ENCODE measurements at places on chromosomes 5 and 9.

DNA sequence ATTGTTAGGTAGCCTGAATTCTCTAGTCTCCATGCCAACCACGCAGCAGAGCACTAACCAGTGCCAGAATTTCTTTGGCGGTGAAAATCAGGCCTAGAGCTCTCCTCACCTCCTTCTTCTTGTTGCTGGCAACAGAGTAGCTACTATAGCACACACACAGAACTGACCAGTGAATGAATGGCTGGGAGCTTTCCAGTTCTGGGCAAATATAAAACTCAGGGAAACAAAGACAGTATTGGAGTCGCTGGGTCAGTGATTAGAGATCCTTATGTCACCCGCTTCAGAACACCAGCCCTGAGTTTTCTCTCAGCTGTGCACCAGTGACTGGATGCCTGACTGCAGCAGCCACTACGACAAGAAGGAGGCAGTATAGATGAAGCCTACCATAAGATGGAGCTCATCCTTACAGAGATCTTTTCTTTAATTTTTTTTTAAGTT is 26.9 kb upstream of the FEM1C start:
- DNase-seq, result no peak

DNA sequence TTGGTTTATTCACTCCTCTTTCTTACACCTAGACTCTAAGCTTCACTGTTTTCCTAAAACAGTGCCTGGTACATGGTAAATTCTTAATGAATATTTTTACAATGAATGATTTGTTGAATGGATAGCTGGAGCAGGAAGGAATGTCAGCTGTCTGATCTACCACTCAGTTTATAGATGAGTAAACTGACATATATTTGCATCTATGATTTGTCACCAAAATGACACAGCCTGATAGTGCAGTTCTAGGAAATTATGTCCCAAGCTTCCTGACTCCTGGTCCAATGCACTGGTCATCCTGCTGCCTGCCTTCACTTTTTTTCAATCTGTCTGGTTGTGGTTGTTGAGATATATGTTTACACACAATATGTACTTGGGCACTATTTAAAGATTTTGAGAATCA is 651.7 kb upstream of the WWC1 start:
- DNase-seq, result no peak

DNA sequence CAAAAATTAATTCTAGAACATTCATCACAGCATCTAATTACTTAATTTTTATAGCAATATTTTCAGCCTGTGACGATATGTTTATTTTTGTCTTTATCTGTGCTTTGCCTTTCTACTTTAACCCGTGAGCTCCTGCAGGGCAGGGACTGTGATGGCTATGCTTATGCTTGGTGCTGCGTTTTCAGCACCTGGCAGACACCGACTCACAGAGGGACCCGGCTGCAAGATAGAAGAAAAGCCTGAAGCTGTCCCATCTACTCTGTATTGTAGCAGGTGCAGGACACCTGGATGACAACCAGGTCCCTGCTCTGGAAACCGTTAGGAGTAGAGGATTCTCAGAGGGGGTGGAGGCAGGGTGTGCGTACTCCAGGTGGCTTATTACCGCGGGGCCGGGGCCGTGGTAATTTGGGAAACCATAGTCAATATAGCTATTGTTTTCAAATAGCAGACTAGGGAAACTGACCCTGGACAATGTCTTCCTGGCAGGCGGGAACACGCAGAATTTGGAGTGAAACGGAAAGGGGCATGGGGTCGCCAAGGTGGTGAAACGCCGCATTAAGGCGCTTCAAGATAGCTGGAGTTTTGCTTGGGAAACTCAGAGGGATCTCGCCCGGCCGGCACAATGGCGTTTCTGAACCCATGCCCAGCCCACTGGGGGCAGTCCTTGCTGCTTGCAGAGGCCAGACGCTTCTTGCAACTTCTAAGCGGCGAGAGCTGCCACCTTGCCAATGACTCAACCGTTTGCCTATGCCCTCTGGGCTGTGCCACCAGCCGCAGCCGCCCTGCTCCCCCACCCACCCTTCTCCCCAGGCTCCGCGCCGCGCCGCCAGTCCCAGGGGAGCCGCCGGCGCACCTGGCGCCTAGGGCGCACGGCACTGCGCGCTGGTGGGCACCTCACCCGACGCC is 140.1 kb upstream of the PALM2AKAP2 start:
- no peak for DNase-seq

- no peak for DNase-seq
These were observed 102.7 kb upstream of the CD180 start for GRCh38 chr5:67299231-67299735.

GRCh38 chr5:75466006-75466716 is 45.3 kb downstream of the CERT1 start:
- no peak for DNase-seq

DNA sequence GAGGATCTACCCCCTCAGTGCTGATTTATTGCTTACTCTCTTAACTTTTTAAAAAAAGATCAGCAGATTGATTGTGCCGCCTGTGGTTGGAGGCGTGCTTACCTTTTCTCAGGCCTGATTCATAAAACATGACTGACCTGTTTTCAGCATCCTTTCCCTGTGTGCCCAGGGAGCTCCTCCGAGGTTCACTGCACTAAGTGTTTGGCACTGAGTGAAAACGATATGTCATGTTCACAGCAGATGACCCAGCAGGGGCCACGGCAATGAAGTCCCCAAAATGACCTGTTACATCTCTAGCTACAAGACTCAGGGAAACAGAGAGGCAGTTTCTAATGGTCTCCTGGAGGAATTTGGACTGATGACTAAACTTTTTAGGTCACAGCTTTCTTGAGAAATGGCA is 69.9 kb downstream of the INSYN2B start:
- no peak for DNase-seq

DNA sequence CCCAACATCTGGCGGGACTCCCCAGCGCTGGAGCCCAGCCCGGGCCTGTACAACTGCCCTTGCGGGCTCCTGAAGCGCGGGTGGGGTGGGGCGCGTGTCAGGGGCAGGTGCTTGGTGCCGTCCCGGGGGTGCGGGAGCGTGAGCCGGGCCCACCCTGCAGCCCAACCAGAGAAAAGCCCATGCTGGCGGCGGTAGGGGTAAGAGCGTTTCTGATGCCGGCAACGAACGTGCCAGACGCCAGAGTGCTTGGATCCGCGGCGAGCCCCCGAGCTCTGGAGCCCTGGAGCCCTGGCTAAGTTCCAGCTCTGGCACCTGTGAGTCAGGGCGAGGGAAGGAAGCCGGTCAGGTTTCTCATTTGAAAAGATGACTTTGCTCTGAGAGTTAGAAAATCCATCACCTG is 58.0 kb downstream of the ZNF510 start:
- DNase-seq, result no peak

- no peak for DNase-seq
These were observed 18.6 kb downstream of the B4GALT1 start for GRCh38 chr9:33148367-33149014.

DNA sequence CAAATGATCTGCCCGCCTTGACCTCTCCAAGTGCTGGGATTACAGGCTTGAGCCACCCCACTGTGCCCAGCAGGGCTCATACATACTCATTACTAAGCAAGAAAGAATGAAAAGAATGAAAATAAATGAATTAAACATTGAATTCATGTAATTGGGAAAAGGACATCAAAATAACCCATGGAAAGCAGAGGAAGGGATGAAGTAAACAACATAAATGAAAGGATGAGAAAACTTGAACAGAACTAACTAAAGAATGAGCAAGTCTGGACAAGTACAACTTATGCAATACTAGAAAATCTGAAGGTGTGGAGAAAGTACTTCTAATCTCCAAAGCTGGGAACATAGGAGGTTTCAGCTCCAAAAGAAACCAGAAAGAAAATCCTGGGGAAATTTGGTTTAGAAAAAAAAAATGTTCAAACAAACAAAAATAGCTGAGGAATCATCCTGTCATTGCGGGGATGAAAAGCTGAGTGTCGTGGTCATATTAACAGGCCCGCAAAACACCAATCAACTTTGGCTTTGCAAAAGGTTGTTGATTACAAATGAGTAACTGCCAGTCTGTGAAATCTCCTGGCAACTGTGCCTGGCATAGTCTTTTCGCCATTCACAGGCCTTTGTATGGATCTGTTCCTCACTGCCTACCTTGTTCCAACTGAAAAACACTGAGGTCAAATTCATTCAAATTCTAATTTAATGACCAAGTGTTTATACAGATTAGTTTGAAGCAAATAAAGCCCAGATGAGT is 2.3 kb upstream of the AK3 start:
- DNase-seq, result no peak

DNA sequence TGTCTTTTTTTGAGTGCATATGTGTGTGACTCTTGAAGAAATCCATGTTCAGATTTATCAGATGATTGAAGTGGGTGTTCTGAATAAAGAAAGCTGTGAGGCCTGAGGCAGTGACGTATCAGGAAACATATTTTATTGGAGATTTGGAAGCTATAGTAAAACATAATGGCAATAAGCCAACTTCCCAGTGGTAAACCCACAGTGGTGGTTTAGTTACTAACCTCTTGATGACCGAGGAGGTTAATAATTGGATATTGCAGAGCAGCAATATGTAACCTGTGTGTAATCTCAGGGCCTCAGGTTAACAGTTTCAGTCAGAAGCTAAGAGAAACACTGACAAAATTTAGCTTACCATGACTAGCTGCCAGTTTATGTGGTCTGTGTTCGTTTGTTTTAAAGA is 6.9 kb downstream of the RGMB start:
- DNase-seq, result no peak

- no peak for DNase-seq
These were observed 34.6 kb upstream of the JADE2 start for GRCh38 chr5:134490925-134491271.

DNA sequence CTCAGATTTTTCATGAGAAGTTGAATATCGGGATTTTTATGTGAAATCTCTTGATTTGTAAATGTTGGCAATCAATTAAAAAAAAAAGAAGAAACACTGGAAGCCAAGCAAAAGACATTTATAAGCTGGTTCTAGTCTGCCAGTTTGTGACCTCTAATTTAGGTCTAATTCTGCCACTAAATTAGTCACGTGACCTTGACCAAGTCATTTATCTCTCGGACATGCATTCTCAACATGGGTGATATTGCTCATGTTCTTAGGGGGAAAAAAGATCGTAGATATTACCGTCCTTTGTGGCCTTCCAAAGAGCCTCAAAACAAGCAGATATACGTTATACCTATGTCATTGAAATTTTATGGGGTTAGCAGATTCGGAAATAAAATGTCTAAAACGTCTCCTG is 52.9 kb upstream of the PTPDC1 start:
- DNase-seq, result no peak

- DNase-seq, result no peak
These were observed 533.4 kb downstream of the PTPRD start for GRCh38 chr9:10079284-10079964.

DNA sequence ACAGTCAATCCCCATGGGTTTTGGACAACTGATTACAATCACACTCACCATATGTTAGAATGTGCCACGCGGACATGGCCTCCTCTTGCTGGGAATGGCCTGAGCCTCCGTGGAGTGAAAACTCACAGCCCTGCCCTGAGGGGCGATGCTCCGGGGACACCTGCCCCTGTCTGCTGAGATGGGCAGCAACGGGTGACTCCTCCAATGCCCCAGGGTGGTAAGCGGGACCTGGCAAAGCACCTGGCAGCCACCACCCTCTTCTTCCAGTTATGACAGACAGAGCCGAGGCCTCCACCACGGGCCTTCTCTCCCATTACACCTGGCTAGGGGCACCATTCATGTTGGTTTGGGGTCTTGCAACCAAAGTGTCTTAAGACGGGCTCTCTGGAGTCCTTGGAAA is 94.9 kb upstream of the COL5A1 start:
- no peak for DNase-seq

DNA sequence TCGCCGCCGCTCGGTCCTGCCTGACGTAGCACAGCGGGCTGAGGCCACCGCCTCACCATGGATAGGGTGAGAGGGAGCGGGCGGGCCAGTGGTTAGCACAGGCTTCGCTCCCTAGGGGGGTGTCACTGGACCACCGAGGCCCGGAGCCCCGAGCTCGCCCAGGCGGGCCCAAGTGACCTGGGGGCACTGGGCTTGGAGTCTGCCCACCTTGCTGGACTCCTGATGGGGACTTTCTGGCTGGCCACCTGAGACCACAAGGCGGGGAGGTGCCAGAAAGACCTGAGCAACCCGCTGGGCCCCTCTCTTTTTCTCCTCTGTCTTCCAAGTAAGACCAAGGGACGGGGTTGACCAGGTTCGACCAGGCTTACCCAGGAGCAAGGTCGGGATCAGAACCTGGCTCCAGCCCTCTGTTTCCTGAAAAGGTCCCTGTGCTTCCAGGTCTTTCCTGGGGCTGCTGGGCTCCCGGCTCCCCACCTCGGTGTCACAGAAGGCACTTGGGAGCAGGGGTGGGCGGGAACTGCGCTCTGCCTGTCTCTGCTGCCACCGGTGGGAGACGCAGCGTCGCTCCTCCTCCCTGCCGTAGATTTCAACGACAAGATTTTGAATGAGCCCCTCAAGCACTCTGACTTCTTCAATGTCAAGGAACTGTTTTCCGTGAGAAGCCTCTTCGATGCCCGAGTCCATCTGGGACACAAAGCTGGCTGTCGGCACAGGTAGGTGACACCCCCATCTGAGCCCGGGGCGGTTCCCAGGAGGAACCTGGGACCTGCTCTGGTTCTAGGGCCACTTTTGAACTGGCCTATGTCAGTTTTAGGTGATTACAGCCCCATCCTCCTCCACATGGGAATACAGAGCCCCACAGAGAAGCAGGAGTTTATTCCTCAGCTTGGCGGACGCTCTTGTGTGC is 1.0 kb downstream of the MRPS2 start:
- no peak for DNase-seq

- no peak for DNase-seq
These were observed 26.4 kb upstream of the NTNG2 start for GRCh38 chr9:132135456-132135855.

- DNase-seq, result no peak
These were observed 6.8 kb upstream of the FCHSD1 start for GRCh38 chr5:141657937-141658545.

DNA sequence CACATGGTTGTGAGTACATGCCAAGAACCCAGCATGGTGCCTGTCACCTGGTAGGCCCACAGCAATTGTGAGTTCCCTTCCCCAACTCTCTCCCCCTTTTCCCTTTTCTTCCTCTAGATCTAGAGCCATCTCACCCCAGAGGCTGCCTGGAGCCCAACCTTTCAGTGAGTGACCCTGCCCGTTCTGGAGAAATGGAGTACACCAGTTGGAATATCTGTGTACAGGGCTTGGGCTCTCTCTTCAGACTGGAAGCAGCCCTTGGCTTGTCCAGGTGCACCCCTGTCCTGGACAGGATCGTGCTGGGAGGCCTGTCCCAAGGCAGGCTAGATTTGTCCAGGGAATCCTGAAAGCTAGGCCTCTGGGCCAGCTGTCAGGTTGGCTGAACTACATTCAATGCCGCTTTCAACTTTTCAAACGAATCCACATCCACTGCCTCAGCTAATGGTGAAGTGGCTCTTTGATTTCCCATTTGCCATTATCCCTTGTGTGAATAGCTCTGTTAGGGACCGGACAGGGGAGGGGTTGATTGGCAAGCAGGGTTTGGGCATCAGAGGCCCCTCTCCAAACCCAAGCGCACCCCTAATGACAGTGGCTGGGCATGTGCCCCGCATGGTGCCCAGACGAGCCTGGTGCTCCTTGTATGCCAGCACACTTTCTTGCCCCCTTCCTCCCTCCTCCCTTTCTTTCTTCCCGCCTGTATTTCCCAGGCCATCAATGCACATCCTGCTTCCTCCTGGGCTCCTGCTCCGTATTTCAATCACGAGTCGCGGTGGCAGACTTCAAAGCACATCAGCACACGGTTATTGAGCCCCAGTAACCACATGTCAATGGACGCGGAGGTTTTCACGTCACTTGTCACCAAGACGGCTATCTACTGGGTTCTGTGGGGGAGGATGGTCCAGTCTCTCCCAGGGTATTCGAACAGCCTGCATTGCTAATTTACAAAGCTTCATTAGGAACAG is 211.2 kb downstream of the DAB2IP start:
- DNase-seq, result no peak

Data from stimulated activated CD4-positive, alpha-beta T cell treated with anti-CD3 and anti-CD28 coated beads, Interleukin-4, amount 100 ng/mL, for 24 hours (primary cell).